ENCODE measurements at places on chromosomes 2 and 18.

DNA sequence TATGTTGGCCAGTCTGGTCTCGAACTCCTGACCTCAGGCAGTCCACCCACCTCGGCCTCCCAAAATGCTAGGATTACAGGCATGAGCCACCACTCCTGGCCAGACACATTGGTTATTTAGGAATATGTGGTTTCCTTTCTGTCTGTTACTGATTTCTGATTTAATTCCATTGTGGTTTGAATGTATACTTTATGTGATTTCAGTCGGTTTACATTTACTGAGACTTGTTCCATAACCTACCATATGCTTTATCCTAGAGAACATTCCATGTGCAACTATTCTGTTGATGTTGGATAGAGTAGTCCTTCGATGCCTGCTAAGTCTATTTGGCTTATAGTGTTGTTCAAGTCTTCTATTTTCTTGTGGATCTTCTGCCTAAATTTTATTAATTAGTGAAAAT lies 1.6 kb upstream of the CCL20 start:
- no peak for DNase-seq

- no peak for DNase-seq
These were observed 789.3 kb upstream of the FAM98A start for GRCh38 chr2:34388446-34388845.

DNA sequence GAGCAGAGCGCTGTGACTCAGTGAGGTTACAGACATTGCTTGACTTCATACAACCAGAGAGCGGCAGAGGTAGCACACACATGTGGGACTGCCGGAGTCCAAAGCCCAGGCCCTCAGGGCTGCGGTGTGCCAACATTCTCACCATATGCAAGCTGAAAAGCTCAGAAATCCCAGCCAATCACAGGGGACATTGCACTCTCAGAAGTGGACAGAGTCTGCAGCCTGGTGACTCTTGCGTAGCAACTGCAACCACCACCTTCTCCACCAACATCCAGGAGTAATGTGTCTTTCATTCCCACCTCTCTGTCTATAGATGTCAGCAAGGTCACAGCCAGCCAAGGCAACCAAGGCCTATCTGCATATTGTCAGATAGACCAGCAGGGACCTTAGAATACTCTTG lies 158.1 kb downstream of the TTC32 start:
- DNase-seq: no peak

- DNase-seq: no peak
These were observed 94.5 kb upstream of the LMAN1 start for GRCh38 chr18:59453468-59453961.

- no peak for DNase-seq
These were observed 28.4 kb downstream of the BOLA3 start for GRCh38 chr2:74119339-74119738.

DNA sequence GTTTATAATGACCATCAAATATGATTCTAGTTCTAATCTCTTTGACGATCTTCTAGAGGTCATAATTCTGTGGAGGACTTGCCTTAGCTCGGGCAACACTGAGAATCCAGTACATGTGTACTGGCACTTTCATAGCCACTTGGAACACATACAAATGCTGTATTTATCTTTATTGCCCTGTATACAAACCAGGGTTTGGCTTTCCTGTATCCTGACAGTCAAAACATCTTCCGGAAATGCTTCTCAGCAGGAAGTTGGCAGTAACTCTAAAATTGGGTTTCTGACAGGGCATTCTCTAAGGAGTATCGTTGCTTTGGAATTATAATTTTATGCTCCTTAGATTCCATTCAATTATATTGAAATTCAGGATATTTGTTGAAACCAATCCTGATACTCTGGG lies 643.6 kb downstream of the NRXN1 start:
- DNase-seq: no peak

DNA sequence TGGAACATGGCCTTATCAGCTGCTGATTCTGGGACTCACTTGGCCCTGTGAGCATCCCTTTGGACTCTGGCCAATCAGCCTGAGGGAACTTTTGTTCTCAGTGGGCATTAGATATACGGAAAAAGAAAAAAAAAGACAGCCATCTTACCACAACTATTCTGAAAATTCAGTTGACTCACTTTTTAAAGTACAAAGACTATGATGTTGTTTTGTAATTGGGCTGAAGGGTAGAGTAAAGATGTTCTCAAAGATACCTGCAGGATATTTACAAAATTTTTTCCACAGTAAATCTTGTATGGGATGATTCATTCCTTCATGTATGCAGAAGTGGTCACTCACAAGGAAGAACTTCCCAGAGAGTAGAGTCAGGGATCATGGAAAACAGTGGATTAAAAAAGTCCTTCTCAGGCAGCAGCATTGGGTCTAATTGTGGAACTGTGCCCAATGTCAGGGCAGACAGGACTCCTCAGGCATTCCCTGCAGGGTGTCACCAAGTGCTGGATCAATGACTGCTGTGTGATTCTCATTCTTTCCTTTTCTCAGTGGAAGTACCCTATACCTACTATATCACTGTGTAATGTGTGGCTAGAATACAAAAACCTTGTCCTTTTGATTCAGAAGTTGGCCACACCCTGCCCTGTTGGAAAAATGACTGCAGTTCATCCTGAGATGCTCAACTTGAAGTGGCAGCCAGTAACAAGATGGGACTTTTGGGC lies 35.4 kb downstream of the SULT1C4 start:
- no peak for DNase-seq

GRCh38 chr2:74566076-74566753 lies 11.7 kb downstream of the DOK1 start:
- no peak for DNase-seq
